ENCODE measurements at places on chromosomes 13 and 19.

DNA sequence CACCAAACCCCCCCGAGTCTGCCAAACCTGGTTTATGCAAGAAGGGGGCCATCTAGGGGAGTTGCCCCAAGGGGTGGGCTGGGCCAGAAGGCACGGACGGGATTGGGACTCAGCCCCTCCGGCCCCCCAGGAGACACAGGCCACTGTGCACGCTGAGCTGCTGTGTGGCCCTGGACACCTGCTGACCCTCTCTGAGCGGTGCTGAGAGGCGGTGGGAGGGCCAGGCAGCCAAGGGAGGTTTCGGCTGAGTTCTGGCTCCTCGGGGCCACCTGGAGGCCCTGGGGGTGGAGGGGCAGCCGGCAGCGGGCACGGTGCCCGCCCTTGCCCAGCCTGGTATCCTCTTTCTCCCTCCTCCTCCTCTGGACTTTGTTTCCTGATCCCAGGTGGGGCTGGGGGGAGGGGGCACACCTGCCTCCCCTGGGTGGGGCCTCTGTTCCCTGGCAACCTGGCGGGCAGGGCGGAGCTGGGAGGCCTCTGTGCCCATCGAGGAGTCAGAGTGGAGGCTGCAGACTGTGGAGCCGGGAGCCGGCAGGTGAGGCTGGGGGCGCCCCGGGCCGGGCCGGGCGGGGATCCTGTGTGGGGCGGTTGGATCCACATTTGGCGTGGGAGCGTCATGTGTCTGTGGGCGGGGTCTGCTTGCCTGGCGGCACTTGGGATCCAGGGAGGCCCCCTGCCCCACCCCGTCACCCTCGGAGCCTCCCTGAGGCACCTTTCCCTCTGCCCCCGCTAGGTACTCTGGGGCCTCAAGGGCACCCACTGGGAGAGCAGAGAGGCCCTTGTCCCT is at the start of gene MISP:
TSS of gene MISP (plus strand) at position 473 of the 784 bp plus-strand sequence. CDS start 5,835 bp downstream, outside the sequence.
- DNase-seq = no peak

DNA sequence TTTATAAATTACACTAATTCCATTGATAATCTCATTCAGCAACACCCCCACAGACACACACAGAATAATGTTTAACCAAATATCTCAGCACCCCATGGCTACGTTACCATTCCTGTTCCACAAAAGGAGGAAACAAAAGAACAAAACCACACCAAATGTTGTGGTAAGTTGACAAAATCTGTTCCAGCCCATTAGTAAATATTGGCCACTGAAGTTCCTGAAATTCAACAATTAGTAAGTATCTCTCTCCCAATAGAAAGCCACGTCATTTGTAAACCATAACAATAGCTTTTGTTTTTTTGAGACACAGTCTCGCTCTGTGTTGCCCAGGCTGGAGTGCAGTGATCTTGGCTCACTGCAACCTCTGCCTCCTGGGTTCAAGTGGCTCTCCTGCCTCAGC is 2.3 kb upstream of the FCAR start:
- DNase-seq = no peak

DNA sequence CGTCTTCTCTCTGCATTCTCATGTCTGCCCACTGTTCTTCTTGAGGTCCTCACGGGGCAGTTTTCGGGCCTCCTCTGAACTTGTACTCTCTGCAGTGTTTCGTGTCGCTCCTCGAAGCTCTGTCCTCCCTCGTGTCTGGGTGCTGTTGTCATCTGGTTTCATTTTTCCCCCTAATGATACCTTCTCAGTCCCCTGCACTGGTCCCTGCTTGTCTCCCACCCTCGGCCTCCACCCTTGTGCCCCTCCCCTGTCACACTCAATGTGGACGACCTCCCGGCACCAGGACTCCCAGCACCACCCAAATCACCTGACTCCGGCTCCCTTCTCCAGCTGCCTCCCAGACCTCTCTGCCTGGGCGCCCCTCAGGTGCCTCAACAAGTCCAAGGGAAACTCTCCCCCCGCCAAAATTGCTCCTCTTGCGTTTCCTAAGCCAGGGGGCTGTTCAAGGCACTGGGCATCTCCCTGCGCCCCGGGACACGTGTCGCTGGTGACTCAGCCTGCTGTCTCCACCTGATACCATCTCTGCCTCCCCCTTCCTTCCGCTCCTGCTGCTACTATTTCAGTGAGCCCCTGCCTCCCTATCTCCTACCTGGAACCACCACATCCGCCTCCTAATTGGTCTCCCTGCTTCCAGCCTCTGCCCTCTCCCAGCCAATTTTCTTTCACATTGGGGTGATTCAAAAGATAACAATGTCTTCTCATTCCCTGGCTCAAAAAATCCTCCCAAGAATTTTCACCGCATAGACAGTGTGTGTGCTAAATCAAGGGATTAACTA is 49.5 kb downstream of the RFX2 start:
- DNase-seq = peak; percentile 19

- DNase-seq = no peak
These were observed 323.8 kb downstream of the LMO7 start for GRCh38 chr13:75959861-75960481.

DNA sequence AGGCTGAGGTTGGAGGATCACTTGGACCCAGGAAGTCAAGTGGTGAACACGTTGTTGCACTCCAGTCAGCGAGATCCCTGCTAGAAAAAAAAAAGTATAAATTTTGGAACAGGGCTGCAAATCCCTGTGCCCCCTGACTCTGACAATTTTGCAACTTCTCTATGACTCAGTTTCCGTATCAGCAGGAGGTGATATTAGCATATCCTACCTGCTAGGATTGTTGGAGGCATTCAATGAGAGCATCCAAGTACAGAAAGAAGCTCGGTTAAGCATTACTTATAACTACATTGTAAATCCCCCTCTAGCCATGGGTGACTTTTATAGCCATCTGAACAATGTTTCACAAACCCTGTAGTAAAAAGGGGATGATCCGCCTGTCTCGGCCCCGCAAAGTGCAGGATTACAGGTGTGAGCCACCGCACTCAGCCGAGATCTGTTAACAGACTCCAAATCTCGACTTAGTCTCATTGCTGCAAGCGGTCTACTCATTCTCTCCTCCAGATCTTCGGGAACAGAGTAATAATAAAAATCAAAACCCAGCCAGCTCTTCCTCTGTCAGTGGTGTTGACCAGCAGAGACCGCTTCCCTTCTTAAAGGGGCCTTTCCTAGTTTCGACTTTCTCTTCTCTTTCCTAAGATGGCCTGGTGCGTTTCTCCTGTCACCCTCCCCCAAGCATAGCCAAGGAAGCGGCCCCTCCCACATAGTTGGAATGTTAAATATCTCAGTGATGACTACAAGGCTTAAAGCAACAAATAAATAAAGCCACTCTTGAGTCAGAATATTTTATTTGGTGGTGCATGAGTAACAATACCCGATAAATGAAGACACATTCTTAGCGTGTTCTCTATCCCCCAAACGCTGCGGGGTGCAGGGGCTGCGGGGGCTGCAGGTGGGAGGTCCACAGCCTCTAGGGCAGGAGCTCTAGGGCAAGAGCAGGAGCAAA is 10.3 kb upstream of the BICRA start:
- DNase-seq = no peak

DNA sequence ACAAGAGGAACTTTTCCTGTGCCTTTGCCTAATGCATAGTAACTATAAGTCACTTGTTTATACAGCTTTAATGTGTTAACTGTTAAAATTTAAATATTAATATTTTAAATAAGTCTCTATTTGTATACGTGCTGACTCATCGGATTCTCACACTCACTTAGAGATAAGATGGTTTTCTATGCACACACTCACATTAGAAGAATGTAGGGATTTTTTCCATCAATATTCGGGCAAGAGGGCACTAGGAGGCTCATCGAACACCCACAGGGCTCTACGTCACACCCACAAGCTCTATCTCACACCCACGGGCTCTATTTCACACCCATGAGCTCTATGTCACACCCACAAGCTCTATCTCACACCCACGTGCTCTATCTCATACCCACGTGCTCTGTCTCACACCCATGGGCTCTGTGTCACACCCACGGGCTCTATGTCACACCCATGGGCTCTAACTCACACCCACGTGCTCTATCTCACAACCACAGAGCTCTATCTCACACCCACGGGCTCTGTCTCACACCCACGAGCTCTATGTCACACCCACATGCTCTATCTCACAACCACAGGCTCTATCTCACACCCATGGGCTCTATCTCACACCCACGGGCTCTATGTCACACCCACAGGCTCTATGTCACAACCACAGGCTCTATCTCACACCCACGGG is 73.4 kb downstream of the COL4A2 start:
- no peak for DNase-seq

- DNase-seq = no peak
These were observed 12.3 kb downstream of the CIB3 start for GRCh38 chr19:16160943-16161560.

DNA sequence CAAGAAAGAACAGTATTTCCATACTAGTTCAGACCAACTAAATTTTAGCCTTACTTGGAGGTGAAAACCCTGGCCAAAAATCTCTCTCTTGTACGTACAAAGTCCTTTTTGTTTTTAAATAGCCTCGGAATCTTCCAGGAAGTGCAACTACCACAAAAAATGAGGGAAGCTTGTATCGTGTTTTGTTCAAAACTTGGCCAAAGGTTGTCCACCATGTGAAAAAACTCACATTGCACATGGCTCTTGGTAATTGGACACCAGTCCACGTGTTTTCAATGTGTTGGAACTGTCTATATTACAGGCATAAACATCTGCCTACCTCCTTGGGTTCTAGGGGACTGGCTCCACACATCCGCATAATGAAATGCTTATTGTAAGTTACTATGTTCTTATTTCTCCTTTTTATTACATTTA is 15.2 kb upstream of the STRN4 start:
- DNase-seq = no peak

DNA sequence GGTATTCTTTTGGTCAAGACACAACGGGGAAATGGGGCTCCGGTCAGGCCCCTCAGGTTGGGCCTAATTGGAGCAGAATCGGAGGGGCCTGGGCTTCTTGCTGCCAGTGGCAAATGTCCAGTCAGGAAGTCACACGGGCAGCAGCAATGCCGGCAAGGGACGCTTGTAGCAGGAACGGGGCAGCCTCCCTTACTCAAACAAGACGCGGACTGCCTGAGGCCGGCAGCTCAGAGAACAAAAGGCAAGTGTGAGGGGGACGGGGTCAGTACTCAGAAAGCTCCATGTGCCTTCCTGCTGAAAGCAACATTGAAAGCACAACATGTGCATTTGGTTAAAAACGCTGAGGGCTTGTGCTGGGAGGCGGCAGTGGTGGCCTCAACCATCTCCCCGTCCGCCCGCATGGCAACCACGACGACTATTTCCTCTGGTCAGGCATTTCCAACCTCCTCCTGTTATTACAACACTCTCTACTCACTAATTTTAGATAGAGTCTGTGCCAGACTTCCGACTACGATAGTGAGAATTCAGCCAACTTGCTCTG is 20.5 kb upstream of the RASA3 start:
- no peak for DNase-seq

DNA sequence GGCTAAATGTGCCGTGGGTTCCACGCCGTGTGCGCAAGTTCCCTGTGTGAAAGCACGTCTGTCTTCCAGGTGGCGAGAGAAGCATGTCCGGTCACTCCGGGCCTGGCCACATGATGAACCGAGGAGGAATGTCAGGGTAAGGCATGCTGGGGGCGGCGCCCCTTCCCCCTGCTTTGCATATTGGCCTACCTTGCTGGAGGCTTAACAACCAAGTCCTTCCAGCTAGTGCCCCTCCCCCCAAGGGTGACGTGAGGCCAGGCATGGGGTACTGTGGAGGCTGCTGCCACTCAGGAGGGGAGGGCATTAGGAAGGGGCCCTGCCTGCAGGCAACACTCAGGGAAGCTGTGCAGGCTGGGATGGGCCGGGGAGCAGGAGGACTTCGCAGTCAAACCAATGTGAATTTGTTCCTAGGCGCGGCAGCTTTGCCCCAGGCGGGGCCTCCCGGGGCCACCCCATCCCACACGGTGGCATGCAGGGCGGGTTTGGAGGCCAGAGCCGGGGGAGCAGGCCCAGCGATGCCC is 12.5 kb downstream of the MICOS13 start:
- no peak for DNase-seq

- no peak for DNase-seq
These were observed 1108.8 kb upstream of the PCDH20 start for GRCh38 chr13:62524498-62524897.

DNA sequence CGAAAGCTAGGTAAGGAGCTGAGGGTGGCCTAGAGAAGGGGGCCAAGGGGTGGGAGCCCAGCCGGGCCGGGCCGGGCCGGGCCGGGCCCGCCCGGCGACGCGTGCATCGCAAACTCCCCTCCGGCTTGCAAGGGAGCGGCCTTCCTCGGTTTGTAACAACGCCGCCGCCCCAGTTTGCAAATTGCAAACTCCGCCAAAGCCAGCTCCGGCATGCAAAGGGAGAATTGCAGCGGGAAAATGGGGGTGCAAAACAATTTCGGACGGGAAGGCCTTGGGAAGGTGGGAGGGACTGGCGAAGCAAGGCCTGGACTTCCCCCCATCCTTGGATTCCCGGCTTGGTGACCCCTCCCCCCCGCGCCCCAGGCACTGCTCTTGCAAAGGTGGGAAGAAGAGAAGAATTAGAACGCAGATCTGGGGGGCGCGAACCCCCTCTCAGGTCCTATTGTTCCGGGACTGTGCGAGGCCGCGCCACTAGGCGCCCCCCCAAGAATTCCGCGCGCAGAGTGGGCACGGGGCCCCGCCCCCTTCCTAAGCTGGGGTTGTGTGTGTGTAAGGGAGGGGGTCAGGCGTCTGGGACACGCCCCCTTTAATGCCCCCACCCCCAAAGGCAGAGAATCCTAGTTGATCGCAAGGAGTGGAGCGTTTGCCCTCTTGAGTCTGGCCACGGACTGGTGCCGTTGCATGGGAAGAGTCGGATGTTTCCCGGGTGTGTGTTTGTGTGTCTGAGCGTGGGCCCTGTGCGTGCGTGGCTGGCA is 926 bp downstream of the PRR12 start:
- peak; percentile 35 for DNase-seq

DNA sequence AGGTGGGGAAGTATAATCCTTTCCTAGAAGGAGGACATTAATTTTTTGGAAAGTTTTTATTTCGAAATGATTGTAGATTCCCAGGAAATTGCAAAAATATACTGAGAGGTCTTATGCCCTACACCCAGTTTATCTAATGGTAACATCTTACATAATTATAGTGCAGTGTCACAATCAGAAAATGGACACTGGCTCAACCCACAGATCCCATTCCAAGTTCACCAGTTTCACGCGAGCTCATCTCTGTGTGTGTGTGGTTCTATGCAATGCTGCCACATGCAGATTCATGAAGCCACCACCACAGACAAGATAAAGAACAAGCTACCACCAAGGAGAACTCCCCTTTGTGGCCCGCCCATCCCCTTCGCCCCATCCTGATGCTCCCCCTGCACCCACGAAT is 24.4 kb downstream of the IL17D start:
- DNase-seq = no peak

- no peak for DNase-seq
These were observed 28.3 kb downstream of the ZNF507 start for GRCh38 chr19:32373585-32374295.
